ENCODE measurements at places on chromosomes 1 and 21.

GRCh38 chr1:108645564-108646184 lies 15.2 kb downstream of the HENMT1 start:
- no peak for DNase-seq

DNA sequence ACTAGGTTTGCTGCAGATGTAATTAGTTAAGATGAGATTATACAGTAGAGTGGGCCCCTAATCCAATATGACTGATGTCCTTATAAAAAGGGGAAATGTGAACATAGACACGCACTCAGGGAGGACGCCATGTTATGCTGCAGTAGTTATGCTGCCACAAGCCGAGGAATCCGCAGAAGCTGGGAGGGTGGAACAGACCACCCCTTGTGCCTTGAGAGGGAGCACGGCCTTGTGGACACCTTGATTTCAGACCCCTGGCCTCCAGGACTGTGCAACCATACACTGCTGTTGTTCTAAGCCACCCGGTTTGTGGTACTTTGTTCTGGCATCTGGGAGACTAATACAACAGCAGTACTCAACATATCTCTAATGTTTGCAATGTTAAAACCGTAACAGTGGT lies 57.9 kb upstream of the HIVEP3 start:
- DNase-seq, result no peak

DNA sequence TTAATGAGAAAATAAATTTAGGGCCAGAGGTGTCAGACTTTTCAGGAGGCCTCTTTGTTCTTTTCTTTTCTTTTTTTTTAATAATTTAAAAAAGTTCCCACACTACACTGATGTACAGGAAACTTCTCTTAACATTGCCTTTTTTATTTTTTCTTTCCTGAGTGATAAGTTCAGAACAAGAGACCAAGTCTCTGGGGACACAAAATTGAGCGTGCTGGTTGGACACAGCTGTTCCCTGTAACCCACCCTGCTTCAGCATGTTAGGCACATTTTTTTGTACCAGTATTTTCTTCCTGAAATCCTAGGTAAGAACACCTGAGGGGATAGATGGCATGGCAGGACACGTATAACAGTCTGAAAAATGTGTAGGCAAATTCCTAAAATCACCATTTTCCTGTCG lies 50.1 kb downstream of the PBX1 start:
- DNase-seq, result no peak

- DNase-seq, result no peak
These were observed 9.8 kb downstream of the LBR start for GRCh38 chr1:225418059-225418458.

- no peak for DNase-seq
These were observed 229.5 kb upstream of the USP24 start for GRCh38 chr1:55444667-55445066.

DNA sequence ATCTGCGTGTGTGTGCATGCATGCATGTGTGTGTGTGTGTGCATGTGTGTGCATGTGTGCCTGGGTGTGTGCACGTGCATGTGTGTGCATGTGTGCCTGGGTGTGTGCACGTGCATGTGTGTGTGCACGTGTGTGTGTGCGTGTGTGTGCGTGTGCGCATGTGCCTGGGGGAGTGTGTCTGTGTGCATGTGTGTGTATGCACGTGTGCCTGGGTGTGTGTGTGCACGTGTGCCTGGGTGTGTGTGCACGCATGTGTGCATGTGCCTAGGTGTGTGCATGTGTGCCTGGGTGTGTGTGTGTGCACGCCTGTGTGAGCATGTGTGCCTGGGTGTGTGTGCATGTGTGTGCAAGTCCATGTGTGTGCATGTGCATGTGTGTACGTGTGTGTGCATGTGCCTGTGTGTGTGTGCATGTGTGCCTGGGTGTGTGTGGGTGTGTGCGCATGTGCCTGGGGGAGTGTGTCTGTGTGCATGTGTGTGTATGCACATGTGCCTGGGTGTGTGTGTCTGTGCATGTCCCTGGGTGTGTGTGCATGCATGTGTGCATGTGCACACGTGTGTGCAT lies 29.3 kb upstream of the COL6A2 start:
- no peak for DNase-seq

DNA sequence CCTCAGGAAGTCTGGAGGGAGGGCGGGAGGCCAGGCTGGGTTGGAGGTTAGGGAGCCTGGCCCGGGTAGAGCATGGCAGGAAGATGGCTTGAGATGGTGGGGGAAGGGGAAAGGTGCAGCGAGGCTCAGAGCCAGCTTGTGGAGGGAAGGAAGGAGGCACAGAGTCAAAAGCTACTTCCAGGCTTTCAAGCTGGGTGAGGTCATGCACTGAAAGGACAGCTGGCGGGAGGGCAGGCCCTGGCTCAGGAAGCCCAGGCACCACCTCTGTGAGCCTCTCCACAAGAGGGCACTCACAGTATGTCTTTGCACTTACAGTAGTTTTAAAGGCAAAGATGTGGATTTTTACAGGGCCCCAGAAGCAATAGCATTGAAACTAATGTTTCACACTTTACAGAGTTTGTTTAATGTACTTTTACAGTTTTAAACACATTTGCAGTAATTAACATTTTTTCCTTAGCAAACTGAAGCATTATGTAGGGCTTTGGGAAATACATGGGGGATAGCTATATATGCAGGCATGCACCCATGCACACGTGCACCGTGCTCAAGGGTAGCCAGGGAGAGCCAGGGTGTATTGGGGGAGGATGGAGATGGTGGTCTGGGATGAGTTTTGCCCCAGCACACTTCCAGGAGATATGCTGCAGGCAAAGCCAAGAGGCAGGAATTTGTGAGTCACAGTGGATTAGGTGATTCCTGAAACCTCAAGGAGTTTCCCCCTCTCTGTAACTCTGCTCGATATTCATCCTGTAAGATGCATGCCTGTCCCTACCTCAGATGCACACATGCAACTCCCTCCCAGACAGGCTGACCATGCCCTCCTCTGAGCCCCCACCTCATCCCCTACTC lies 6.1 kb upstream of the ADAM15 start:
- DNase-seq, result peak; percentile 17
